ENCODE measurements at places on chromosomes 13 and 19.

DNA sequence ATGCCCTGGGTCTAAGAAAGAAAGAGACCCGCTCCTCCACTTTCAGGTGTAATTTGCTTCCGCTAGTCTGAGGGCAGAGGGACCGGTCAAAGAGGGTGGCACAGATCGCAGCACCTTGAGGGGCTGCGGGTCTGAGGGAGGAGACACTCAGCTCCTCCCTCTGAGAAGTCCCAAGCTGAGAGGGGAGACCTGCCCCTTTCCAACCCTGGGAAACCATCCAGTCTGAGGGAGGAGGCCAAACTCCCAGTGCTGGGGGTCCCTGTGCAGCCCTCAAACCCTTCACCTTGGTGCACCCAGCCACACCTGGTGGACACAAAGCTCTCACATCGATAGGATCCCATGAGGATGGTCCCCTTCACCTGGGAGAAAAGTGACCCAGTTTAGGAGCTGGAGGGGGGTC is 13.0 kb downstream of the MISP start:
- DNase-seq, result no peak

- no peak for DNase-seq
Observed at GRCh38 chr13:104592127-104592526, 1525.9 kb upstream of the SLC10A2 start.

- DNase-seq, result no peak
Observed at GRCh38 chr13:100602493-100603111, 14.0 kb upstream of the GGACT start.

DNA sequence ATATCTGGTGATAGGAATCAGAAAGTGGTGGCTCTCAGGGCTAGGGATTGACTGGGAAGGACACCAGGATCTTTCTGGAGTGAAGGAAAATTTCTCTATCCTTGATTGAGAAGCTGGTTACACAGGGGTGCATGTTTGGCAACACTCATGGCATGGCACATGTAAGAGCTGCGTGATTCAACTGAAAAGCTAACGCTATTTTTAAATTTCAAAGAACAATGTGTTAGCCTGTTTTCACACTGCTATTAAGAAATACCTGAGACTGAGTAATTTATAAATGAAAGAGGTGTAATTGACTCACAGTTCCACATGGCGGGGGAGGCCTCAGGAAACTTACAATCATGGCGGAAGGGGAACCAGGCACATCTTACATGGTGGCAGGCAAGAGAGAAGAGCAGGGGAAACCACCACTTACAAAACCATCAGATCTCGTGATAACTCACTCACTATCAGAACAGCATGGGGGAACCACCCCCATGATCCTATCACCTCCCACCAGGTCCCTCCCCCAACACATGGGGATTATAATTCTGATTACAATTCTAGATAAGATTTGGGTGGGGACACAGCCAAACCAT is 7.4 kb downstream of the SIGLEC8 start:
- DNase-seq, result peak; percentile 28

GRCh38 chr13:75489502-75490263 is 7.7 kb upstream of the TBC1D4 start:
- no peak for DNase-seq

- no peak for DNase-seq
Observed at GRCh38 chr13:70191034-70191433, 82.8 kb upstream of the KLHL1 start.

DNA sequence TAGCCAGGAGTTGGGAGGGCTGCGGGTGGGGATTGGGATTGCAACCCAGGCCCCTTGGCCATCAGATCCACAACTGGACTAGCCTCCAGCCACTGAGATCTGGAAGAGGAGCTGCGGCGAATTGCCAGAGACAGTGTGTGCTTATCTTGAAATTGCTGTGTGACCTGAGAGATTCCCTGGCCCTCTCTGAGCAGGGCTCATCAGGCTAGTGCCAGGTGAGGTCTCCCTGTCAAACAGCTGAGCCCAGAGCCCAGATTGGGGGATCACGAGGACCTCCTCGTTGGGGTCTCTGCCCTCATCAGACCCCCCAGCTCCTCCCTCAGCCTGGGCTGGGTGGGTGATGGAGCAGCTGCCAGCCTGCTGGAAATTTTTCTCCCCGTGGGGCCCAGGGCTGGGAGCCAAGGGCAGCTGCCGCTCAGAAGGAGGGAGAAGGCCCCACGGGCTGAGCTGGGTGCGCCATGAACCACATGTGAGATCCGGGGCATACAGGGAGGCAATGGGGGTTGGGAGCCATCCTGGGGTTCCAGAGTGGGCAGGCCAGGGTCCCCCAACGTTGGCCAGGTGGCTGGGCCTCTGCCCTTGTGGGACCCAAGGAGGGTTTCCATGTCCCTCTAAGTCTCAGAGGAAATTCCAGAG is 7.2 kb downstream of the FUT5 start:
- DNase-seq, result no peak

GRCh38 chr19:47402504-47402903 is 16.8 kb downstream of the MEIS3 start:
- DNase-seq, result no peak

- no peak for DNase-seq
Observed at GRCh38 chr13:65826657-65827056, 1403.5 kb downstream of the PCDH9 start.

GRCh38 chr13:112809332-112810315 is 119.8 kb downstream of the ATP11A start:
- DNase-seq, result no peak

- peak; percentile 68 for DNase-seq
Observed at GRCh38 chr19:44903602-44904425, 1.8 kb upstream of the APOE start.

DNA sequence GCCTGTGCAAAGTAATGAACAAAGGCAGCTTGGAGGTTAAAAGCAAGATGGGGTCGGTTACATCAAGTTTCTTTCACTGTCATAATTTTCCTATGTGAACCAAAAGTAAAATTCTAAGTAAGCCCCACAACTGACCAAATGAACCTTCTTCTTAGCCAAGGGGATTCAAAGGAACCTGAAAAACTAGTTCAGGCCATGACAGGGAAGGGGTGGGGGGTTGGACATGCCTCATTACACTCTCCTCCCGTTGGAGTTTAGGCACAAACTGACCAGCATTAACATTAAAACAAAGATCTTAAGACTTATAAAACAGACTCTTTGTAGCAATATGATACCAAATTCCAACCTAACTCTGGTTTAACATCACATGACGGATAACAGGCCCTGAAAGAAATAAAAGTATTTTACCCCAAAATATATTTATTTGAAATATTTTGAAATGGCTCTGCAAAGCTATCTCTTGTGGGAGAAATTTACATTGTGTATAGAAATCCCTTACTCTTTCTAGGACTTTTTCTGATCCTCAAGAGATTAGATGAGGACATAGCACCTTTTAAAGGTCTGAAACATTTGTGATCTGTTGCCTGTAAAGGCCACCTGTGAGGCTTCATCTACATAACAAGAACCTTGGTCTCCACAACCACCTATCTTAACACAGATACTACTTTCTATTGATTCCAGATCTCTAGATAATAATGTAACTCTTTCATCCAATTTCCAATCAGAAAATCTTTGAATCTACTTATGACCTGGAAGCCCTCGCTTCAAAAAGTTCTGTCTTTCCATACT is 1829.0 kb upstream of the MIR17HG start:
- no peak for DNase-seq

- no peak for DNase-seq
Observed at GRCh38 chr19:2249880-2250765, 1.0 kb downstream of the AMH start.

DNA sequence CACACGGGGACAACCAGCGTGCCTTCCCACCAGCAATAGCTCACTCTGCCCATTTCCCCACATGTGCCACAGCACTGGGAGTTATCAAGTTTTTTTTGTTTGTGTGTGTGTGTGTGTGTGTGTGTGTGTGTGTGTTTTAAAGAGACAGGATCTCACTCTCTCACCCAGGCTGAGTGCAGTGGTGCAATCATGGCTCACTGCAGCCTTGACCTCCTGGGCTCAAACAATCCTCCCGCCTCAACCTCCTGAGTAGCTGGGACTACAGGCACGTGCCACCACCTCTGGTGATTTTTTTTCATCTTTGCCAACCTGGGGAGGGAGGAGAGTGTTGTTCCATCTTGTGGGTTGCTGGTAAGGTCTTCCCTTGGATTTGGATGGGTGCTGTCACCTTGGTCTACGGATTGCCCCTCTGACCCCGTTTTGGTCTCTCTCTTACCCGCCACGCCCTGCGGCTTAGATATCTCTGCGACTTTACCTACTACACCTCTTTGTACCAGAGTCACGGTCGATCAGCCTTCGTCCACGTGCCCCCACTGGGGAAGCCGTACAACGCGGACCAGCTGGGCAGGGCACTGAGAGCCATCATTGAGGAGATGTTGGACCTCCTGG is 22.6 kb downstream of the PGPEP1 start:
- DNase-seq, result no peak

DNA sequence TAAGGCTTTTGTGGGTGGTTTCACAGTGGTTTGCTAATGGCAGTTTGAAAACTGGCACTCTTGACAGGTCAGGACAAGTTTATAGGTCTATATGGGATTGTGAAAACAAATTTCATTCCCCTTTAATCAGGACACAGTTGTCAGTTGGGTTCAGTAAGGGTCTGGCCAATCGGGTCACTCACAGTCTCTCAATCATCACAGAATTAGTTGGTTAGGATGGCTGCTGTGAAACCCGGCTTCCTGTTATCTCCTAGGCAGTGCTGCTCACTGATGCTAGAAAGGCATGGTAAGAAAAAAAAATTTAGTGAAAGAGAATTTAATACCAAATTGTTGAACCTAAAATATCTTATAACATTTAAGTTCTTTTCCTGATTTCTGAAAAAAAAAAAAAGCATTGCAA is 1730.1 kb downstream of the EFNB2 start:
- no peak for DNase-seq

DNA sequence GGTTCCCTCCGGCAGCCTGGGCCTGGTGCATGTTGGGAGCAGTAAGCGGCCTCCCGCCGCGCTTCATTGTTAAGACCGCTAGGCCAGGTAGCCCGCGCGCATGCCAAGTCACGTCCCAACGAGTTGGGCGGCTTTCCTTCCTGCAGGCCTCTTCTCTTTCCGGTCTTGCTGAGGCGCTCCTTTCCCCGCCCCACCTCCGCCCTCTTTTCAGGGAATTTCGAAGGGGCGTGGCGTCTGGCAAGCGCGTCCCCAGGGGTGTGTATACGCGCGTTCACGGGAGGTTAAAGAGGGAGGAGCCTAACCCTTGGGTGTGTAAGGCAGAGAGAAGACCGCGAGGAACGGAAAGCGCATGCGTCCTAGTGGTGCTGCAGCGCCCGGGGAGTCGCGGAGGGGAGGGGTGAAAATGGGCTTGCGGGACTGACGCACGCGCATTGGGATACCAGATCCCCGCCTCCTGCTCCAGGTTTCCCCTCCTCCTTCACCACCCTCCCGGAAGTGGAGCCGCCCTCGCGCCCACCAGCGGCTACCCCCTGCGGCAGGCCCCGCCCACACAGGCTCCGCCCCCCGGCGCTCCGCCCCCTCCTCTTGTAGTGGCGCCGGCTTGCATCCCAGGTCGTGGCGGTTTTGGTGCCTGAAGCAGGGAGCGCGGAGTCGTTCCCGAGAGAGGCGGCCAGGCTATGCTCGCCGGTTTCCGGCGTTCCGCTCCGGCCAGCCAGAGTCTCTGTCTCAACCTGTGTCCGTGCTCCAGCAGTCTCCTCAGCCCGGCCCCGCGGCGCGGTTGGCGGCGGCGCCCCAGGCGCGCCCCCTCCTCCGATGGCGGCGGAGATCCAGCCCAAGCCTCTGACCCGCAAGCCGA is at the start of gene WDFY2:
WDFY2 (plus strand) TSS at position 588 of the 856 bp plus-strand sequence; CDS start at position 814, 226 bp downstream.
- peak; percentile 97 for DNase-seq

DNA sequence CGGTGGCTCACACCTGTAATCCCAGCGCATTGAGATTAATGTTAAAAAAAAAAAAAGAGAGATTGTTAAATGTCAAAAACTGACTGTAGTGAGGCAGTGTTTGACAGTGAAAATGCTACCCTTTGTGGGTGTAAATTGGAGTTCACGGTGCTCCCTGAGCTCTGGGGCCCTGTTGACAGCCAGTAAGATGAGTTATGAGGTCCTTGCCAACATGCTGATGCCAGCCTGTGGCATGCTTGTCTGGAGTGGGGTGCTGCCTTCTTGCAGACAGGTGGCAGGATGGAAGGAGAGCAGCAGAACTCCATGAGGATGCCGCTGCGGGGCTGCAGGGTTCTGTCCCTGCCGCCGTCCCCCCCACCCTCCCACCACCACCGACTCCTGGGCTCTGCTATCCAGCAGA is 25.9 kb downstream of the PRAM1 start:
- DNase-seq, result no peak

GRCh38 chr19:50281491-50281890 is 47.7 kb downstream of the KCNC3 start:
- DNase-seq, result no peak

DNA sequence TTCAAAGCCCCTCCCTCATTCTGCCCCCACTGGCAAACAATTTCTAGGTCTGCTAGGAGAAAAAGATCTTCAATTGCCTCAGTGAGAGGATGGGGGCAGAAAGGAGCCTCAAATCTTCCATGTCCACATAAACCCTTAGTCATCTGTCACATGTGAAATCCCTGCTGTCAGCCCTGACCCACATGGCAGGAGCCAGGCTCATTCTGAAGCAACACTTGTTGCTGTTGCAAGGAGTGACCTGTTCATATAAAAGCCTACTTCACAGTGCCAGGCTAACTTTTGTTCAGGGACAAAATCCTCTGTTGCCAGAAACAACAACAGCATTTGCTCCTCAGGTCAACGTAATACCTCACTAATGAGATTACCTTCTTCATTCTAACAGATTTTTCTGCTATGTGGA is 70.5 kb downstream of the IRS2 start:
- no peak for DNase-seq

GRCh38 chr13:52947921-52948373 is 80.7 kb upstream of the OLFM4 start:
- DNase-seq, result no peak

DNA sequence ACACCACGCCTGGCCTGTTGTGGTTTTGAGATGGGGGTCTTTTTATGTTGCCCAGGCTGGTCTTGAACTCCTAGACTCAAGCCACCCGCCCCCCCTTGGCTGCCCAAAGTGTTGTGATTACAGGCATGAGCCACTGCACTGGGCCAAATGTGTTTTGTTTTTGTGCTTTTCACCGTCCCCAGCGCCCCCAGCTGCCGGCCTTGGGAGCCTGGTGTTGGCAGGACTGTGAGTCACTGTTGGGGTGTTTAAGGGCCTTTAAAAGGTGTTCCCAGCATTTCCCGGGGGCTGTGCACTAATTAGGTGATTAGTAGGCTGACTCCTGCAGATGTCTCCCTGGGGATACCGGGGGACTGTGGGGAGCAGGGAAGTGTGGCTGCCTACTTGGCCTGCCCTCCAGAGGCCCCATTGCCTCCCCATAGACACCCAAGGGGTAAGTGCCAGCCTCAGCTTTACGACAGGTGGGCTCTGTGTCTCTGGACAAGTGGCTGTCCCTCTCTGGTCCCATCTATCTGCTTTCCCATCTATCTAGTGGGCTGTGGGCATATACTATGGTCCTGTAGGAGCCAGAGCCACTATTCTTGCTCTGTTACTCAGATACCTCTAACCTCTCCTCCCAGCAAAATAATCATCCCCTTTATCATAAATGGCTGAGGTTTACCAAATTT is 11.8 kb upstream of the TLE5 start:
- no peak for DNase-seq

DNA sequence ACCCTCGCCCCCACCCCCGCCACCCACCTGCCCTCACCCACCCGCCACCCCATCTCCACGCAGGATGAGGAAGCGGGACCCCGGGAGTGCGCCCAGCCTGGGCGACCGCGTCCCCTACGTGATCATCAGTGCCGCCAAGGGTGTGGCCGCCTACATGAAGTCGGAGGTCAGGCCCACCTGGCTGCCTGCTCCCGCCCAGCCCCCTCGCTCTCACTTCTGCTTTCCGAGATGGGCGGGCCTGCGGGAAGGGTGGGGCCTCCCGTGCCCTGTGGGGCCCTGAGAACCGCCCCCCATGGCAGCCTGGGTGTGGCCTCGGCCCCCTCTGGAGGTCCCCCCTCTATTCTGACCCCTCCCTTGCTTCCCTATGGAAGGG is 3.1 kb upstream of the SPIB start:
- DNase-seq, result no peak

- no peak for DNase-seq
Observed at GRCh38 chr19:6267552-6268381, 12.0 kb downstream of the MLLT1 start.

Measured in stimulated activated CD4-positive, alpha-beta T cell treated with anti-CD3 and anti-CD28 coated beads, TNF-alpha, amount 100 ng/mL, for 24 hours (primary cell).